ENCODE measurements at places on chromosomes 16 and 17.

GRCh38 chr17:48546137-48546923 lies 1.4 kb upstream of the HOXB2 start:
- DNase-seq = no peak

- DNase-seq = no peak
Measured at GRCh38 chr17:32658470-32659418, 172.0 kb downstream of the CDK5R1 start.

DNA sequence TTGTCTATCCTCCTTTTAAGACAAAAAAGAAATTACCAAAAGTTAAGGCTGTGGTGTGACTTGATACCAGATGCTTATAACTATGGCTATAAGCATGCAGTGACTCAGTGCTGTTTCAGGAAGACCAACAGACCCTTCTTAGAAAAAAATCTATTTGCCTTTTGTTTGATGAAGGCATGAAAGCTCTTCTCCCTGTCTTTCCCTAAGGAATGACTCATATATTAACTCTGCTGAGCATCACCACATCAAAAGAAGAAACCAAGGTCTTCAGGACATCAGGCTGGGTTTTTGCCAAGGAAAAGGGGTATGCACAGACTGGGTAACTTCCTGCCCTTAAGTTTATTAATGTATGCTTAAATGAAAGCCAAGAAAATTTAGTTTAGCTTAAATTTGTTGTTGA lies 47.1 kb downstream of the VMP1 start:
- no peak for DNase-seq

- DNase-seq = no peak
Measured at GRCh38 chr17:39846205-39846604, 17.9 kb downstream of the IKZF3 start.
